Pancreas (tissue), 10 donors: ENCODE measurements at places on chromosomes 16 and 17. TPM values are rescaled to one million over a fixed set of nuclear protein-coding genes. Genes with fewer than 3 reads are reported as not detected.

DNA sequence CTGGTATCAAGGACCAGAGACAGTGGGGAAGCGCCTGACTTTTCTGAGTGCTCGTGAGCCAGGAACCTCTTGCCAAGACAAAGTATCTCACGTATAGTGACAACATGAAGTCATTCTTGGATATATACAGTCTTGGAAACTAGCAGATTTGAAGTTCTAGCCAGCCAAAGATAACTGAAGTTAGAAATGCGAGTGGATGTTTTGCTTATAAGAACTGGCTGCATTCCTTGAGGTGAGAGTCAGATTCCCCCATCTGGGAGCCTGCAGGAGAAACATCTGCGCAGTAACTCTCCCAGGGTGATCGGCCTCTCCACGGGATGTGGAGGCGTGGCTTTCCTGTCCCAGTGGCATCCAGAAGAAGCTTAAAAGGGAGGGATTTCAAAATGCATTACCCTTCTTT lies 89.8 kb downstream of the SHISA6 start:
- DNase-seq: no peak
- H3K27ac ChIP-seq: no peak overlapping the region
- H3K27me3 ChIP-seq: no peaks in the 10 kb centered on the region
- H3K36me3 ChIP-seq: no peaks in the 10 kb centered on the region
- no peaks in the 10 kb centered on the region for H3K4me1 ChIP-seq
- H3K4me3 ChIP-seq: no peak overlapping the region

The C16orf74 gene
- 0.74 TPM for total RNA-seq

The FAM234A gene
- 37.6 TPM for total RNA-seq

- no peak for DNase-seq
- no peaks in the 10 kb centered on the region for H3K36me3 ChIP-seq
- H3K27ac ChIP-seq: no peak overlapping the region
- no peaks in the 10 kb centered on the region for H3K27me3 ChIP-seq
- no peaks in the 10 kb centered on the region for H3K4me1 ChIP-seq
Observed at GRCh38 chr16:89988951-89989350, 30.3 kb downstream of the DBNDD1 start.

DNA sequence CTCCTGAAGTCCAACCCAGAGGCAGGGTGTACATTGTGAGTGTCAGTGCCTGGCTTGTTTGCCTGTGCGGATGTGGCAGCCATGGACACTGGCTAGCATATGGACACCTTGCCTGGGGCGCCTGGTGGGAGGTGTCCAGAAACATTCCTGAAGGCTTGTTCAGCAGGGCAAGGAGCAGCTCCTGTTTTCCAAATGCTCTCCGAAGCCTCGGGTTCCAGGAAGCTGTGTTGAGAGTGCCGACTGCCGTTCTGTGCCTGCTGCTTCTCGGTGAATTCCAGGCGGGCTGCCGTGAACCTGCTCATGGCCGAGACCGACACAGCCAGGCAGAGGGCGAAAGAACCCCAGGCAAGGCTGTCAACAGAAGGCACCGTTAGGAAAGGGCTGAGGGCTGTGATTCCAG lies 10.9 kb upstream of the DHRS7C start:
- H3K4me1 ChIP-seq: no peaks in the 10 kb centered on the region
- no peak for DNase-seq
- H3K4me3 ChIP-seq: no peak overlapping the region
- no peaks in the 10 kb centered on the region for H3K27me3 ChIP-seq

- no peaks in the 10 kb centered on the region for H3K27me3 ChIP-seq
- H3K4me3 ChIP-seq: no peak overlapping the region
- H3K36me3 ChIP-seq: no peaks in the 10 kb centered on the region
- DNase-seq: no peak
- no peak overlapping the region for H3K27ac ChIP-seq
Observed at GRCh38 chr16:49724774-49725173, 131.1 kb downstream of the ZNF423 start.

DNA sequence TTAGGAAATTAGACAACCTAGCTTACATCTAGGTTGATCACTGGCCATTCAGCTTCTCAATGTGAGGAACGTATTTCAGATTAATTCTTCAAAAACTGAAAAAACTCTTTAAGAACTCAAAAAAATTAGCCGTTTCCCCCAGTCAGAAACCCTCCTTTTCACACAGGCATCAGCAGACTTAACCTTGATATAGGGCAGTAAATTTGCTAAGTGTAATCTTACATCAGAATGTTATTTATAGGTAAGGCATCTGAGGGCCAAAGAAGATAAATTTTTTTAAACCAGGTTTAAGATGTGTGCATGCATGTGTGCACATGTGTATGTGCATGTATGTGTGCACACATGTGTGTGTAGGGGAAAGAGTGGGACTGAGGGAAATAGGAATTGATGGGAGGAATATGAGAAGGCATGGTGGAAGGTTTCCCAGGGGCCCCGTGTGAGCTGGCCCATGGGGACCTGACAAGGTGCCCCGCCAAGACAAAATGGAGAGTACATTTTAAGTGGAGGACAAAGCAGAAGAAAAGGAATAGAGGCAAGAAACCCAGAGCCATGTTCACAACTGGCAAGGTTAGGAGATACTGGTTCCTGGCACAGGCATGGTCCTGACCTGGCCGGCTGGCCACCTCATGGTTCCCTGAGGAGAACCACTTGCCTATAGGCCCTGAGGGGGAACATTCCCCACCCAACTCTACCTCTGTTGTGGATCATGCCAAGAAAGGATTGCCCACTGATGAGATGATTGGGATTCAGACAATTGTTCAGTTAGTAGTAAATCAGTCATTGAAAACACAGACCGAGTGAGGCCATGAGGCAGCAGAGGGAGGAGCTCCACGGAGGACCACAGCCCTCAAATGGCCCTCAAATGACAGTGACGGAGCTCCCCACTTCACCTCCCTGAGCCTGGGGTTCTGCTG lies 33.0 kb downstream of the TEX2 start:
- H3K27me3 ChIP-seq: no peaks in the 10 kb centered on the region
- no peaks in the 10 kb centered on the region for H3K36me3 ChIP-seq
- H3K27ac ChIP-seq: no peak overlapping the region

The IL32 gene
- 871 TPM for total RNA-seq

- H3K27ac ChIP-seq: peak overlapping the region; percentile 98
- H3K4me1 ChIP-seq: peaks cover 28% of the 10 kb centered on the region
- H3K27me3 ChIP-seq: no peaks in the 10 kb centered on the region
- H3K4me3 ChIP-seq: peak overlapping the region; percentile 86
- no peaks in the 10 kb centered on the region for H3K36me3 ChIP-seq
Observed at GRCh38 chr17:73309727-73310596, 1.8 kb downstream of the CDC42EP4 start.

The VAT1L gene
- 0.69 TPM for total RNA-seq

The ZMYND15 gene
- total RNA-seq: 1.7 TPM

The ITGAD gene
- 0.31 TPM for total RNA-seq

GRCh38 chr16:28491970-28492474 lies at the start of gene CLN3:
TSS of gene CLN3 (minus strand) at chr16:28492074. CDS start at chr16:28491759, 315 bp downstream.
- DNase-seq: peak; percentile 93
- no peaks in the 10 kb centered on the region for H3K4me1 ChIP-seq
- H3K4me3 ChIP-seq: peak within 1 kb of the TSS; percentile 98
- peak within 1 kb of the TSS; percentile 95 for H3K27ac ChIP-seq

The LRRC46 gene
- 0.14 TPM for total RNA-seq

The ACSM3 gene
- 49.1 TPM for total RNA-seq

The PTGES3L gene
- 0.20 TPM for total RNA-seq

- H3K4me3 ChIP-seq: no peak overlapping the region
- H3K4me1 ChIP-seq: no peaks in the 10 kb centered on the region
- H3K27ac ChIP-seq: no peak overlapping the region
- DNase-seq: no peak
- no peaks in the 10 kb centered on the region for H3K27me3 ChIP-seq
Observed at GRCh38 chr17:1868090-1868489, 38.3 kb downstream of the RPA1 start.

DNA sequence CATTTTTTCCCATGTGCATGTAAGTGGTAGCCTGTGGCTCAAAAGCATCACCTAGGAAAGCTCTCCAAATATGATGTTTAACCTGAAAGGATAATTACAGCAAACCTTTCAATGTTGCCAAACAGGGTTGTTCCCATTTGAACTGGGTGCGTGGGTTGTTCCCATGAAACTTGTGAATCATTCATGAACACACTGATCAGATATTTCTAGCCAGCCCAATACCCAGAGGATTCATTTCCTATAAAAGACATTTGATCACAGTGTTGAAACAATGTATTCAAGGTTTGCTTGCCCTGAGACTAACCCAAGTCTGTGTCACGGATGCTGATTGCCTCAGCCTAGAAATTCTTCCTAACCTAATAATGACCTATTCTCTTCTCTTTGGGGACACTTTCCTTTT lies 12.9 kb downstream of the KRT39 start:
- H3K4me1 ChIP-seq: no peaks in the 10 kb centered on the region
- no peaks in the 10 kb centered on the region for H3K36me3 ChIP-seq
- DNase-seq: no peak
- no peaks in the 10 kb centered on the region for H3K27me3 ChIP-seq
- H3K27ac ChIP-seq: no peak overlapping the region
- no peak overlapping the region for H3K4me3 ChIP-seq

The SLC6A2 gene
- total RNA-seq: 0.09 TPM

DNA sequence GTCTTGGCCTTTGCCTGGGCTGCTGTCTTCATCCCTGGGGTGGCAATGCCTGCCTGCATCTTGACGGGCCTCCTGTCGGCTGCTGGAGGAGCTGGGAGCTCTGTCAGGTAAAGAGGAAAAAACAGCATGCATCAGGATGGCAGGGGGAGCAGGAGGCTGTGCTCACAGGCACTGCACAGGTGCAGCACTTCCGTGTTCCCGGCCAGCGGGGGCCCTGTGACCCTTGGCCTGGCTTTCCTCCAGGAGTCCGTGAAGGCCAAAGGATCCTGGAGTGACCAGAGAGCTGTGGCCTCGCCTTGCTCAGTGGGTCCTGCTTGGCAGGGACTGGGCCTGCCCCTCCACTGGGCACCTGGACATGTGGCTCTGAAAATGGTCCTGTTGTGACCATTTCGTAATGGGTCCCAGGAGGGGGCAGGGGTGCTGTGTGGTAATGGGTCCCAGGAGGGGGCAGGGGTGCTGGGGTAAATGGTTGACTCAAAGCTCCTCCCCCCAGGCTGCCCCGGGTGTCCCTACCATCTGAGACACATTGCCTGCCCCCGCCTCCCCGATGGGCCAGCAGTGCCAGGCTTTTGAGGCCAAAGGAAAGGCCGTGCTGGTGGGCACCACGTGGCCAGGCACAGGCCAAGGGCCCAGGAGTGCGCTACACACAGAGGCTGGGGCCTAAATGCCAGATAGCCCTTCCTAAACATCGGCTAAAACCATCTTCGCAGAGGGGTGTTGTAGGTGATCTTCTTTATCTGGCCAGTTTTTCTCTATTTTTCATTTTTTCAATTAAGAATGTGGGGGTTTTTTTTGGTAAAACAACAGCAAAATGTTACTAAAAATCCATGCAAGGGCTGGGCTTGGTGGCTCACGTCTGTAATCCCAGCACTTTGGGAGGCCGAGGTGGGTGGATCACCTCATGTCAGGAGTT lies 4.0 kb upstream of the FASN start:
- H3K4me3 ChIP-seq: no peak overlapping the region
- DNase-seq: peak; percentile 70
- no peaks in the 10 kb centered on the region for H3K36me3 ChIP-seq

GRCh38 chr17:69749911-69750310 lies 325.1 kb upstream of the KCNJ16 start:
- H3K27me3 ChIP-seq: no peaks in the 10 kb centered on the region
- H3K4me1 ChIP-seq: no peaks in the 10 kb centered on the region

- DNase-seq: peak; percentile 75
- H3K4me3 ChIP-seq: no peak overlapping the region
- H3K27me3 ChIP-seq: no peaks in the 10 kb centered on the region
- H3K27ac ChIP-seq: peak overlapping the region; percentile 54
Observed at GRCh38 chr17:42200706-42201457, 6.6 kb upstream of the GHDC start.

DNA sequence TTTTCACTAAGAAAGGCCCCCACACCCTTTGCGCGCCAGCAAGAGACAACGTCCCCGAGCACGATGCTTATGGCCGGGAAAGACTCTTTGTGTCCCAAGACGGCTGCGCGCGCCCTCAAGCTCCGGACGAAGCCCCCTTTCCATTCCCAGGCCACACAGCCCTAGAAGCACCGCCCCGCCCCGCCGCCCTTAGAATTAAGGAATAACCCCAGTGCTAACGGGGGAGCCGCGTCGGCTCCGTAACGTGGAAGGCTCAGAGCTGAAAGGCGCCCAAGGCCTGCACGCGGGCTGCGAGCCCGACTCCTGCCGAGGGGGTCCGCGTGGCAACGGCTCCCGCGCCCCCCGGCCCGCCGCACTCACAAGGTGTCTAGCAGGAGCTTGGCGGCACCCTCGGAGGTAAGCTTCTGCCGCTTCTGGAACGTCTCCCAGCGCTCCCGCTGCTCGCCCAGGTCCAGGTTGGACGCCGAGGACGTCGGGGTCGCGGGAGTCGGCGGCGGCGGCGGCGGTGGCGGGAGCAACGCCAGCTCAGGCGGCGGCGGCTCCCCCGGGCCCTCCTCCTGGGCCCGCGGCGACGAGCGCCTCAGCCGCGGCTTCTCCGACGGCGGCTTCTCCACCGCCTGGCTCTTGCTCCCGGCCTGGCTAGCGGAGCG lies 477 bp downstream of the CENPV start:
- H3K27ac ChIP-seq: no peak overlapping the region
- peak overlapping the region; percentile 67 for H3K4me3 ChIP-seq
- no peaks in the 10 kb centered on the region for H3K4me1 ChIP-seq
- peak; percentile 76 for DNase-seq

DNA sequence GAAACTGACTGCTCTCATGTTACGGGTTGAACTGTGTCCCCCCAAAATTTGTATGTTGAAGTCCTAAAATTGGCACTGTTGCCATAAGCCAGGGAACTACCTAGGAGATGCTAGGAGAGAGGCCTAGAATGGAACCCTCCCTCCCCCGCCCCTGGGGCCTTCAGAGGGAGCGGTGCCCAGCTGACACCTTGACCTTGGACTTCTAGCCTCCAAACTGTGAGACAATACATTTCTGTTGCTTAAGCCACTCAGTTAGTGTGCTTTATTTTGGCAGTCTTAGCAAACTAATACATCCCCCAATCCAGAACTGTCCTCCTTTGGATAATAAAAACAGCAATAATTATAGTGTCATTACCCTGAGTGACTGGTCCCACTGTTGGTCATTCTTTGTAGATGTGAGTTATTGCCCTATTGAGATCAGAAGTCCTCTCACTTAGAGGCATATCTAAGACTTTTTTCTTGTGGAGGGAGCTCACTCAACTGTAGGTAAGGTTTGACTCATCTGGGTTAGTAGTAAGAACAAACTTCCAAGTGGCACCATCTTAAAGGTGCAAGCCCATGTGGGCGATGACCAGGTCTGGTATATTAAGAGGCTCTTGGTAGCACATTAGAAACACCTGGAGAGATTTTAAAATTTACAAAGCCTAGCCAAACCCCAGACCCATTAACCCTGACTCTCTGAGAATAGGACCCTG lies 93.0 kb upstream of the HLF start:
- no peak for DNase-seq
- H3K27ac ChIP-seq: no peak overlapping the region
- H3K4me1 ChIP-seq: no peaks in the 10 kb centered on the region
- no peak overlapping the region for H3K4me3 ChIP-seq
- H3K36me3 ChIP-seq: no peaks in the 10 kb centered on the region

The CBX2 gene
- total RNA-seq: 1.1 TPM

- no peak overlapping the region for H3K4me3 ChIP-seq
- no peaks in the 10 kb centered on the region for H3K36me3 ChIP-seq
- H3K27ac ChIP-seq: no peak overlapping the region
- no peaks in the 10 kb centered on the region for H3K27me3 ChIP-seq
- H3K4me1 ChIP-seq: peaks cover 4% of the 10 kb centered on the region
Observed at GRCh38 chr16:68524069-68524820, 14.8 kb upstream of the ZFP90 start.

The FAM117A gene
- total RNA-seq: 5.5 TPM

GRCh38 chr16:24124291-24124690 lies 131.8 kb upstream of the CACNG3 start:
- H3K27me3 ChIP-seq: no peaks in the 10 kb centered on the region
- no peak overlapping the region for H3K4me3 ChIP-seq
- no peak overlapping the region for H3K27ac ChIP-seq
- H3K4me1 ChIP-seq: no peaks in the 10 kb centered on the region
- no peaks in the 10 kb centered on the region for H3K36me3 ChIP-seq

The HOXB2 gene
- total RNA-seq: 5.1 TPM

The TMEM114 gene
- total RNA-seq: not detected
